ENCODE measurements at places on chromosomes 16 and 17. TPM values are rescaled to one million over a fixed set of nuclear protein-coding genes. Genes with fewer than 3 reads are reported as not detected.

Gene CRYBA1
- not detected for polyA plus RNA-seq

Gene FOXL1
- 0.22 TPM for polyA plus RNA-seq

Gene CDYL2
- polyA plus RNA-seq = 2.6 TPM

Gene EVPLL
- polyA plus RNA-seq = not detected

Gene FOXC2
- 0.71 TPM for polyA plus RNA-seq

Gene LRRC37A
- 2.8 TPM for polyA plus RNA-seq

Gene EDC4
- 108 TPM for polyA plus RNA-seq

Gene GAST
- not detected for polyA plus RNA-seq

DNA sequence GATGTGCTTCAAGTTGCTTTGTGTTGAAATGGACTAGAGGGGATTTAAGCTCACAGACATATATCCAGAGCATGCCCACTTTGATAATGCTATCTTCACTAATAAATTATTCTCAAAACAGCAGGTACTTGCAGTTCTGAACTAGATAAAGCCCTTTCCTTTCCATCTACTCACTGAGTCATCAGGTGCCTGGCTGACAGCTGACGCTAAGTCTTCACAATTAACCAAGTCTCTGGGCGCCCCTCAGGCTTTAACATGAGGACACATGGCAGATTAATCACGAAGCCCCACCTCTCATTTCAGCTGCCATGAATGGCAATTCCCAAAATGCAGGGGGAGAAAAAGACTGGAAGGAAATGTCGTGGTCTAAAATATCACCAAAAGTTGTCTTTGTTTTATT, 29.5 kb upstream of the CRISPLD2 start:
- no peak for DNase-seq

DNA sequence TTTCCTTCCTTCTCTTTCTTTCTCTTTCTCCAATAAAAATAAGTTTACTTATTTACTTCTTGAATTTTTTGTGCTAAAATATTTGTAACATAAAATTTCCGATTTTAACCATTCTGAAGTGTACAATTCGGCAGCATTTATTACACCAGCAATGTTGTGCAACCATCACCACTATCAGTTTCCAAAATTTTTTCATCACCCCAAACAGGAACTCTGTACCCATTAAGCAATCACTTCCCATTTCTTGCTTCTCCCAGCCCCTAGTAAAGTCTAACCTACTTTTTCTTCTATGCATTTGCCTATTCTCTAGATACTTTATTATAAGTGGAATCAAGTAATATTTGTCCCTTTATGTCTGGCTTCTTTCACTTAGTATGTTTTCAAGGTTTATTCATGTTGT, 2.5 kb upstream of the HP start:
- no peak for DNase-seq

GRCh38 chr17:63285551-63285950, 160.6 kb downstream of the CYB561 start:
- no peak for DNase-seq

- no peak for DNase-seq
These were observed 30.9 kb upstream of the HLF start for GRCh38 chr17:55233840-55234239.

DNA sequence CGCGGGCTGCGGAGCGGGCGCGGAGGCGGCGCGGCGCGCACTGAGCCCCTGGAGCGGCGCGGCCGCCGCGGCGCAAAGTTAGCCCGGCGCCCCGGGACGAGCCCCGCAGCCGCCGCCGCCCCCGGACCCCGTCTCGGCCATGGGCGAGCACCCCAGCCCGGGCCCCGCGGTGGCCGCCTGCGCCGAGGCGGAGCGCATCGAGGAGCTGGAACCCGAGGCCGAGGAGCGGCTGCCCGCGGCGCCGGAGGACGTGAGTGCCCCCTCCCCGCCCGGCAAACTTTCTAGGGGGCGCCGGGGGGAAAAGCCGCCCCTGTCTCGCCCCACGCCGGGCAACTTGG, 388 bp downstream of the RHBDL3 start:
- DNase-seq = no peak

DNA sequence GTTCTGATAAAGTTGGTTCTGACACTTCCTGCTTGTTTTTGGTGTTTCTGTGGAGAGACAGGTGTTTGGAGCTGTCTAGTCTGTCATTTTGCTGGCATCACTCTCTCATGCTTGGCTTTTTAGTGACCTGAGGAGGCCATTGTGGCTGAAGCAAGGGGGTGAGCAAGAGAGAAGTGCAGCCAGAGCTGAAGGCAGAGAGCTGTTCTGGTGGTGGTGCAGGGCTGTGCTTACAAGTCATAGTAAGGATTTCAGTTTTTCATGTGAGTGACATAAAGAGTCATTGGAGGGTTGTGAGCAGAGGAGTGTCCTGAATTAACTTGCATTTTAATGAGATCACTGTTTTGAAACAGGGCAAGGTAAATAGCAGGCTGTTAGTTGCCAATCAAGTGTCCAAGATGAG, 97.5 kb downstream of the CHD9 start:
- no peak for DNase-seq

DNA sequence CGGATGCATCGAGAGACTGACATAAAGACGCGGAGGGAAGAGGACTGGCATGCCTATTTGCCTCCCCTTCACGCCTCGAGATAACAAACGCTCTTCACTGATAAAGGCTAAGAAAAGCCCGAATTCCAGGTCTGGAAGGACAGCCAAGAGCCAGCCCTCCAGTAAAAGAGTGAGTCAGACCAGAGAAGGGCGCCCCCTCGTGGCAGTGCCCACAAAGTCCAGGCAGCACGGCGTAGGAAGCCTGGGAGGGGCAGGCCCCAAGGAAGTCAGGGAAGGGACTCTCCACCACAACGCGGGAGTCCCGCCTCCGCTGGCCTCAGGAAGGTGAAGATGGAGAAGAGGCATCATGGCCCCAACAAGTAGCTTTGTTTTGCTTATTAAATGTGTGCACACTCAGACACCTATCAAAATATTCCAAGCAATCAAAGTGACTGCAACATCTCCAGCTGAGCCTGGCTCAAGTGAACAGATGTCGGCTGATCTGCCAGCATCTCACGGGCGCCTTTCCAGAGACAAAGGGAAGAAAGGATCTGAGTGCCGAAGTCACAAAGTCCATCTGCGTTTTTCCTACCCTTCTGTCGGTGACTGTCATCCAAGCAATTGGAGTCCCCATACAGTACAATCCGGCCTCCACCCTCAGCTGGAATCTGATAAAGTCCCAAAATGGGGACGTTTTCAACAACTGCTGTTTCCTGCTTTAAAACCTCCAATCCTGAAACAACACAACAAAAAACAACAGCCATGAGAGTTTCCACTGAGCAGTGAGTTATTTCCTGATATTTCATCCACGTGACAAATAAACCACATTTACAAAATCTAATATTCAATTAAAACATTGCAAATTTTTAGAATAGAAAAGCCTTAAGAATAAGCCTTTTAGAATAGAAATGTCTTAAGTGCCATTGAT, 20.4 kb upstream of the SLC38A8 start:
- DNase-seq = peak; percentile 54

- no peak for DNase-seq
These were observed 75.8 kb downstream of the ADAMTS18 start for GRCh38 chr16:77359065-77359502.

DNA sequence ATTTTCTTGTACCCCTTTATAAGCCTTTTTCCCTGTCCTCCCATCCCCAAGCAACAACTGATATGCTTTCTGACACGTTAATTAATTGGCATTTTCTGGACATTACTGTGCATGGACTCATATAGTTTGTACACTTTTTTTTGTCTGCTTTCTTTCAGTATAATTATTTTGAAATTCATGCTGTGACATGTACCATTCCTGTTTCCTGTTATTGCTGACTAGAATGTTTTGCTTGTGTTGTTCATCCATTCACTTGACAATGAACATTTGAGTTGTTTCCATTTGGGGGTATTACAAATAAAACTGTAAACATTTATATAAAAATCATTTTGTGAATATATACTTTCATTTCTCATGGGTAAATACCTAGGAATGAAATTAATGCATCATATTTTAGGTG, 50.6 kb downstream of the RBBP6 start:
- DNase-seq = no peak

DNA sequence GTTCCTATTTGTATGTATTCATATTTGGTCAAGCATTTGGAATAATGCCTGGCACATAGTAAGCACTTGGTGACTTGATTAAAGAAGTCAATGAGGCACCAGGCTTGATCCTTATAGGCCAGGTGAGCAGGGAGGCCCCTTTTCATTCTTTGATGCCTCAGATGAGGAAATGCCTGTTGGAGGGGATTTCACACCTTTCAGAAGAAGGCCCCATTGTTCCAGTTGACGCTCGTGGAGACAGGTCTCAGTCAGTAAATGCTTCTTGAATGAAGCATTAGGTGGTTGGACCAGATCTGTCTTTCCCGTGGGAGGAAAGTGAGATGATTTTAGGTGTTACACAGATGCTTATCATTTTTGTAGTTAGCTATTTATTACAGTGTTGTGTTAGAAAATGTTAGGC, 13.0 kb downstream of the LCMT1 start:
- no peak for DNase-seq

DNA sequence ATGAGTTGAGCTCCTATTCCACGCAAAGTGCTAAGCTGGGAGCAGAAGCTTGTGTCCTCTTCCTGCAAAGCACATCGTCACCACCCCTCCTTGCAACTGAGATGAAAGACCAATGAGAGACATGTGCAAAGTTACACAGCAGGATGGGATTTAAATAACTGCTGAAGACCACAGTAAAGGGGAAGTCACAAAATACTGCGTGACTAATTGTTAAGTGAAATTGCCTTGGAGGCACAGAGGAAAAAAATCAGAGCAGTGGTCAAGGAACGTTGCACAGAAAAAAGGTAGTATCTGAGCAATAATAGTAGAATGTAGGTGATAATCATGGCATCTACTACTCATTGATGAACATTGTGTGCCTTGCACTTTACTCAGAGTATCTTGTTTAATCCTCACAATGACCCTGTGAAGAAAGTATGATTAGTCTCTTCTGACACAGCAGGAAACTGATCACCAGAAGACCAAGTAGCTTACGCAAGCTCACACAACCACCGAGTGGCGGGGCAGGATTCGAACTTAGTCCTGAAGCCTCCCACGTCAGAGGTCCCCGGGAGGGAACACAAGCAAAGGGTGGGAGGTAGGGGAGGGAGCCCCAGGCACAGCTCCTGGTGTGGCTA, 15.4 kb upstream of the MYO18A start:
- no peak for DNase-seq

DNA sequence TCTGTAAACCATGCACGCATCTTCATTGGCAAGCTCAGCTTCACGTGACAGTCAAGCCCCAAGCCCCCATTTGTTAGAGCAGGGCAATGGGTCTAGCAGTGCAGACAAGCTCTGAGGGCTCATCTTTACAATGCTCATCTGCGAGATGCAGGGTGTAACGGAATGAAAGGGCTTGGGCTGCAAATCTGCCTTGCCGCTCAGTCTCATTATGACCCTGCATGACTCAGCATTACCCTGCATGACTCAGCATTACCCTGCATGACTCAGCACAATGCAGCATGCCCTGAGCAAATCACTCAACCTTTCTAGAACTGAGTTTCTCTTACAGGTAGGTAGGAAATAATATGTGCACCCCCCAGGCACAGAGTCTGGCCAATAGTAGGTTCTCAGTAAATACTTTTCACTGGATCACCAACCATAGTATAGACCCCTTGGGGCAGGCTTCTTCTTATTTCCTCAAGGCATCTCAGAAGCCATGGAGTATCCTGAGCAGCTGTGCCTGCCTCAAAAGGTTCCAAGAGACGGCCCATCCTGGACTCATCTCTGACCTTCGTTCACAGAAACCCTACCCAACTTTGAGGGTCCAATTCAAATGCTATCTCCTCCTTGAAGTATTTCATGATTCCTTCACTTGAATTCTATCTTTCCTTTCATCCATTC, 391.3 kb upstream of the CDH5 start:
- DNase-seq = no peak

GRCh38 chr16:29821643-29822115, 1.4 kb downstream of the MVP start:
- DNase-seq = no peak

GRCh38 chr17:16980061-16980460, 8.1 kb upstream of the TNFRSF13B start:
- no peak for DNase-seq

GRCh38 chr16:72858665-72859493, 189.0 kb downstream of the ZFHX3 start:
- DNase-seq = no peak

- peak; percentile 72 for DNase-seq
These were observed 57.3 kb upstream of the CCL1 start for GRCh38 chr17:34420254-34420766.

DNA sequence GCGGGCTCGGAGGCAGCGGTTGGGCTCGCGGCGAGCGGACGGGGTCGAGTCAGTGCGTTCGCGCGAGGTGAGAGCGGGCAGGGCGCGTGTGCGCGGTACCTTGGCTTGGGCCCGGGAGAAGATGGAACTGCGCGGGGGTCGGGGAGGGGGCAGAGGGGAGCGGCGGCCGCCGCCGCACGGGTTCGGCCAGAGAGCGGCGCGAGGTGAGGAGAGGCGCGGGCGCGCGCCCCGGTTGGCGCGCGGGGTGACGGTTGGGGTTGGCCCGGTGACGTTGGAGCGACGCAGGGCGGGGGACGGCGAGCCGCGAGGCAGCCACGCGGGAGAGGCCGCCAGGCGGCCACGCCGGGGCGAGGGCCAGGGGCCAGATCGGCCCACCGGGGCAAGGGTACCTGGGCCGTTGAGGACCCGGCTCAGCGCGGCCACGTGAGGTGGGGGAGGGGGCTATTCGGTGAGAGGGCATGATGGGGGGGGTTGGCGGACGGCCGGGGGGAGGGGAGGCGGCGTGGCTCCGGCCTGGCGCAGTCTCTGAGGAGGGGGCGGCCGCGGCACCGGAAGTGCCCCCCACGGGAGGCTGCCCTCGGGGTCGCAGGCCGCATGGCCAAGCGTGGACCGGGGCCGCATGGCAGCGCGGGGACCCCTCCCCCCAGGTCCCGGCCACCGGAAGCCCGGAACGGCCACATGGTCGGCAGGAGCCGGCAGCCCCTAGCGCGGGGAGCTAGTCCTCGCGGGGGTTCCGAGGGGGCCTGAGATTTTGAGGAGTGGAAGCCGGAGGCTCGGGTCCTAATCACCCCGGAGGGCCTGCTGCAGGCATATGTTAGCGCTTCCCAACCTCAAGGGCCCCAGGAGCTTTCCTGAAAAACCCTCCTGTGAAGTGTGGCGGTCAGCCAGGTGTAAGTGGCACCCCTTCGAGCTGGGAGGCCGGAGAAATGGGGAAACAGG, 527 bp downstream of the EIF5A start:
- no peak for DNase-seq

DNA sequence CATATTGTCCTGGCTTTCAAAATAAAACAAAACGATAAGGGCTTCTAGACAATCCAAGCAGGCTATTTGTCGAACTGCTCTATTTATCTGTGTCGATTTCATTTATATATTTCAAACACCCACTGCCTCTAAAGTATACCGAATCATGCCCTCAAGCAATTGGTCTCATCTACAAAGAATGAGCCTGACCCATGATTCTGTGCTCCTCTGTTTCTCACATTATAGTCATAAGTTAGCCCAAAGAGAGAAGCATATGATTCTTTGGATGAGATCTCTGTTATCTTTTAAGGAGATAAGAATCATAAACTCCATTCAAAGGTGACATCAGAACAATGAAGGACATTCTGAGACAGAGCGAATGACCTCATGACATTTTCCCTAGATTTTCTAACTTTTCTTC, 191.1 kb downstream of the MAP2K6 start:
- DNase-seq = no peak

- no peak for DNase-seq
These were observed 15.3 kb upstream of the UBE2I start for GRCh38 chr16:1293921-1294656.

All from muscle of back (tissue), 13 donors.